Ovary (tissue), 10 donors: ENCODE measurements at places on chromosomes 3 and 15. TPM values are rescaled to one million over a fixed set of nuclear protein-coding genes. Genes with fewer than 3 reads are reported as not detected.

Gene PRTG
- 5.1 TPM for total RNA-seq

Gene SYNM
- total RNA-seq, result 4.5 TPM

Gene MGA
- 68.2 TPM for total RNA-seq

Gene SLC28A2
- total RNA-seq, result 0.17 TPM

Gene AHSG
- not detected for total RNA-seq

Gene UBAP1L
- 4.4 TPM for total RNA-seq

Gene SST
- total RNA-seq, result not detected

Gene COX17
- 30.6 TPM for total RNA-seq

Gene FOXL2
- 88.8 TPM for total RNA-seq

Gene GOLGA8F
- total RNA-seq, result not detected

Gene TIMMDC1
- total RNA-seq, result 82.4 TPM

Gene GOLGA6L10
- 2.2 TPM for total RNA-seq

Gene TYRO3
- 109 TPM for total RNA-seq

Gene FANCD2OS
- total RNA-seq, result not detected

Gene CFAP20DC
- 0.24 TPM for total RNA-seq

Gene PGBD4
- 0.83 TPM for total RNA-seq

Gene CRELD1
- 11.2 TPM for total RNA-seq

Gene CYP1A1
- not detected for total RNA-seq

Gene LSG1
- total RNA-seq, result 31.9 TPM

Gene STRA6
- total RNA-seq, result 1.8 TPM

Gene MYD88
- total RNA-seq, result 28.9 TPM

Gene RBPMS2
- total RNA-seq, result 10.8 TPM

Gene SPATA12
- not detected for total RNA-seq

Gene DAPK2
- total RNA-seq, result 1.2 TPM

Gene BCL2A1
- total RNA-seq, result 1.4 TPM

Gene EPHB3
- 10.2 TPM for total RNA-seq

Gene NT5DC2
- 64.2 TPM for total RNA-seq
